T-helper 2 cell treated with Interferon-gamma antibody and Interleukin-4, amounts not matched to agents 5 μg/mL and 100 μg/mL, for 36 hours (primary cell): ENCODE measurements at places on chromosomes 5 and 9.
A peak's percentile ranks its signal among the peaks of the same experiment; 100 is the strongest.

GRCh38 chr5:73135429-73136054 is 15.2 kb downstream of the TMEM171 start:
- peaks cover 46% of the 10 kb centered on the region for H3K27me3 ChIP-seq
- H3K27ac ChIP-seq, result no peak overlapping the region
- no peak for DNase-seq
- no peak overlapping the region for H3K4me3 ChIP-seq

GRCh38 chr9:108212184-108212583 is 643.6 kb downstream of the ACTL7B start:
- no peak for DNase-seq
- H3K4me3 ChIP-seq, result no peak overlapping the region
- no peaks in the 10 kb centered on the region for H3K4me1 ChIP-seq
- H3K27me3 ChIP-seq, result no peaks in the 10 kb centered on the region
- H3K36me3 ChIP-seq, result no peaks in the 10 kb centered on the region

DNA sequence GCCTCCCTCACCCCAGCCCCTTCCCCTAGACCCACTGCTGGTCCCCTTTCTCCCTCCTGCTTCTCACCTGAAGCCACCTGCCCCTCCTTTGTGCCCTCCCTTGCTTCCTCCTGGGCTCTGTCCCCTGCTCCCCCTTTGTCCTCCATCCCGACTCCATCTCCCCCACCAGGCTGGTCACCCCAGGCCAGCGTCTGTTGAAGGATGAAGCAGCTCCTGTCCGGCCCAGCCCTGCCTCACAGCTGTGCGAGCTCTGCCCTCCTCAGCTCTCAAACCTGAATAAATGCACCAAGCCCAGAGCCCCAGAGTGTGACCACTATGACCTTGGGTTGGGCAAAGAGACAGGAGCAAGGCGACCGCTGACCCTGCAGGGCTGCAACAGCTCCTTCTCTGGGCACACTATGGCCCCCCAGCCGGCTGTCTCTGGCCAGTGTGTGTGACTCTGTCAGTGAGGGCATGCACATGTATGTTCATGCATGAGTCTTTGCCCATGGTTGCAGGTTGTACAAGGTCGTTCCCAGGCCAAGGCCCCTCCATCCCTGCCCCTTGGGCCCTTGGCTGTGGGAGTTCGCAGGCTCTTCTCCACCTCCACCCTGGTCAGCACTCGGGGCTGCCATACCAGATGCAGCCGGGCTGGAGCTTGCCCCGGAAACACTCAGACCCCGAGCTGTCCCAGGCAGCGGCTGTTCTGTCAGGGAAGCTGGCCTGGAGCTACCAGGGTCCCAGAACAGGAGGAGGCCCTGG is 3.3 kb downstream of the LCN12 start:
- peaks cover 2% of the 10 kb centered on the region for H3K4me1 ChIP-seq
- H3K36me3 ChIP-seq, result no peaks in the 10 kb centered on the region
- H3K27me3 ChIP-seq, result no peaks in the 10 kb centered on the region
- DNase-seq, result no peak
- no peak overlapping the region for H3K4me3 ChIP-seq

DNA sequence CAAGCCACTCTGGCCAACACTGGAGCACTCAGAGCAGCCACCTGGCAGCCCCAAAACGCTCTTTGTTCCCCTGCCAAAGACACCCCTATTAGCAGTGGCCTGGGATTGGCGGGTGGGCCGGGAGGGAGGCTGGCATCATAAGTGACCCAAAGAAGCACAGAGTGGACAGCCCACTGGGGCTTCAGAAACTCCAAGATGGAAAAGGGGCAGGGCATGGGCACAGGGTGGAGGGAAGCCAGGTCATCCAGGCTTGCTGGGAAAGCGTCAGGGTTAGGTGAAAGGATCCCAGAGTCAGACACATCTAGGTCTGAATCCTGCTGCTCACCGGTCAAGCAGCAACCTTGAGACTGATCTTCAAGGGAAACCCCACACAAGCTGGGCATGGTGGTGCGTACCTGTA is 14.8 kb downstream of the EEIG1 start:
- H3K36me3 ChIP-seq, result peaks cover 79% of the 10 kb centered on the region
- H3K4me3 ChIP-seq, result peak overlapping the region; percentile 70
- no peaks in the 10 kb centered on the region for H3K27me3 ChIP-seq

GRCh38 chr9:131677444-131678180 is 62.3 kb downstream of the RAPGEF1 start:
- H3K36me3 ChIP-seq, result peaks cover 20% of the 10 kb centered on the region
- H3K4me3 ChIP-seq, result peak overlapping the region; percentile 71
- peaks cover 73% of the 10 kb centered on the region for H3K4me1 ChIP-seq
- H3K27ac ChIP-seq, result peak overlapping the region; percentile 98
- DNase-seq, result no peak

- no peak overlapping the region for H3K27ac ChIP-seq
- peaks cover 5% of the 10 kb centered on the region for H3K27me3 ChIP-seq
- no peak for DNase-seq
Observed at GRCh38 chr5:171205375-171205774, 103.7 kb upstream of the TLX3 start.

GRCh38 chr5:178454821-178455479 is 135.2 kb downstream of the COL23A1 start:
- H3K36me3 ChIP-seq, result no peaks in the 10 kb centered on the region
- no peak overlapping the region for H3K27ac ChIP-seq
- H3K27me3 ChIP-seq, result no peaks in the 10 kb centered on the region
- H3K4me3 ChIP-seq, result no peak overlapping the region

DNA sequence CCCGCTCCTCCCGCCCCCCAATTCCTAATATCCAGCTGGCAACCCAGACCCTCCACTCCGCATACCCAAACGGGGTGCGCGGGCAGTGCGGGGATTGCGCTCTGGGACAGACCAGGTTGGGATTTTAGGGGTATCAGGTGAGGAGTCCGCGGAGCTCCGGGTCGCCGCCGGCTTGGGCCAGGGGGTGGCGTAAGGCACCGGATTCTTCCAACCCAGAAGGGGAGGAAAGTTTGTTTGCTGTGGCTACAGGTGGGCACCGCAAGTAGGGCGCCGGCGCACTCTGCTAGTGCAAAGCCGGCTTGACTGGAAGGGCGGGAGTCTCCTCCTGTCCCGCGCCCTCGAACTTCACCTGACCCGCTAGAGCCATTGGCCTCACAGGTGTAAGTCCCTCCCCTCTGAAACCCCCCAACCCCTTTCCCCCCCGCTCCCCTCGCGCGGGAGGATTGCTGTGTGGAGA is 709 bp downstream of the IQGAP2 start:
- peaks cover 17% of the 10 kb centered on the region for H3K36me3 ChIP-seq
- DNase-seq, result peak; percentile 53
- peak overlapping the region; percentile 91 for H3K4me3 ChIP-seq
- H3K27ac ChIP-seq, result peak overlapping the region; percentile 96
- H3K4me1 ChIP-seq, result peaks cover 52% of the 10 kb centered on the region

GRCh38 chr9:87115785-87116184 is 168.5 kb upstream of the GAS1 start:
- H3K4me1 ChIP-seq, result no peaks in the 10 kb centered on the region
- DNase-seq, result no peak
- no peak overlapping the region for H3K4me3 ChIP-seq

- H3K36me3 ChIP-seq, result no peaks in the 10 kb centered on the region
- no peak overlapping the region for H3K27ac ChIP-seq
- no peak overlapping the region for H3K4me3 ChIP-seq
- DNase-seq, result no peak
- H3K27me3 ChIP-seq, result no peaks in the 10 kb centered on the region
Observed at GRCh38 chr9:88052321-88052965, 78.1 kb upstream of the CDK20 start.

DNA sequence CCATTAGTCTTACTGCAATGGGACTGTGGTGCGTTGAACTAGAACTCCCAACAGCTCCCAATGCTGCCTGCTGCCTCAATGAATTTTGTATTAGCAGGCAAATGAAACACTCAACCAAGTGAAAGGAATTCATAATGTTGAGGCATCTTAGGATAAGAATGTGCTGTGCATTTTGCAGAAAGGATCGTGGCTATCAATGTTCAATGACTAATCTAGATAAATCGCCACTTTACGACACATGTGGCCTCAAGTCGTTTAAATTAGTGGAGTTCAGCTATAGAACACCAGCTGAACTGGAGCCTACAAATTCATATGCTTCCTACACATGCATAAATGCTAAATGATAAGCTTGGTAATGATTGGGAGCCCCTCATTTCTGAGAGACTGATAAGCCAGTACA is 318.4 kb downstream of the PSAT1 start:
- no peak for DNase-seq
- H3K4me1 ChIP-seq, result no peaks in the 10 kb centered on the region
- no peak overlapping the region for H3K27ac ChIP-seq
- no peak overlapping the region for H3K4me3 ChIP-seq
- no peaks in the 10 kb centered on the region for H3K36me3 ChIP-seq
- H3K27me3 ChIP-seq, result no peaks in the 10 kb centered on the region

DNA sequence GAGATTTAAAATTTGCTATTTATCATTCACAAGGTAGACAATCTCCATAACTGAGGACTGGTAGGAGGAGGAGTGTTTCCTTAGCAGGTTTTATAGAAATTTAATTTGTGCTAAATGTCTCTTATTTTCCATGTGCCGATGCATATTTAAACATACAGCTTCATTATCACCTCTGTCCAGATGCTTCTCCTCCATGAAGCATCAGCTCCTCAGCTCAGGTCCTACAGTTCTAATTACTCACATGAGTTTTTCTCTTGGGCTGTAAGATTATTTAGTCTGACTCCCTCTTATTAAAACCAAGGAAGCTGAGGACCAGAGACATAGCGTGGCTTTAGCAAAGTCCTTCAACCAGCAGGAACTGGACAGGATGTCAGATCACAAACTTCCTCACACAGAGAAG is 300.2 kb upstream of the PANK3 start:
- no peak for DNase-seq
- no peaks in the 10 kb centered on the region for H3K4me1 ChIP-seq
- H3K27me3 ChIP-seq, result peaks cover 9% of the 10 kb centered on the region

GRCh38 chr5:68220260-68220659 is 4.7 kb downstream of the PIK3R1 start:
- no peak for DNase-seq
- H3K27me3 ChIP-seq, result no peaks in the 10 kb centered on the region
- peaks cover 52% of the 10 kb centered on the region for H3K4me1 ChIP-seq

DNA sequence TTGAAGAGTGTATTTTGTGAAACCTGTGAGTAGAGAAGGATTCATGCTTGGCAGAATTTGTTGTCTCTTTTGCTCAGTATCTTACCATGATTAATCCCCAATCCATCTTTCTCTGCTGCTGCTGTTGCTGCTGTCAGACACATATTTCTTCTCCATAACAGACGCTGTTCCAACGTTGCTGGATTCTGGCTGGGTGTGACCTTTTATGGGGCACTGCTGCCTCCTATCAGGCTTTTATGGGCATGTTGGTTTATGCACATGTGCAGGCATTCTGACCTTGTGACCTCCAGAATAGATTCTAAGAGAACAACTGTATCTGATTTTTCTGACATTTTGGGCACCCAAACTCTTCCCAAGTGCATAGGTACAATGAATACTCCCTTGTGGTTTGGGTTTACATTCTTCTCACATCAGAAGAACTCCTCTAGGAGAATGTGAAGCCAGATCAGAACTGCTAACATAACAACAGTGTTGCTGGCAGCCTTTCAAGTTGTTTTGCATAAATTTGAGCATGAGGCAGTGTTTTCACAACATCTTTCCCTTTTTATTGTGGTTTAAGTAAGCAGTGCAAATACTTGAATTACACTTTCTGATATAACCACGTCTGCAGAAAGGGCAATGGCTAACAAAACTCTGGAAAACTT is 9.2 kb upstream of the ISL1 start:
- H3K4me3 ChIP-seq, result no peak overlapping the region
- H3K27me3 ChIP-seq, result peaks cover 30% of the 10 kb centered on the region
- no peak for DNase-seq
- no peaks in the 10 kb centered on the region for H3K36me3 ChIP-seq
- H3K27ac ChIP-seq, result no peak overlapping the region

DNA sequence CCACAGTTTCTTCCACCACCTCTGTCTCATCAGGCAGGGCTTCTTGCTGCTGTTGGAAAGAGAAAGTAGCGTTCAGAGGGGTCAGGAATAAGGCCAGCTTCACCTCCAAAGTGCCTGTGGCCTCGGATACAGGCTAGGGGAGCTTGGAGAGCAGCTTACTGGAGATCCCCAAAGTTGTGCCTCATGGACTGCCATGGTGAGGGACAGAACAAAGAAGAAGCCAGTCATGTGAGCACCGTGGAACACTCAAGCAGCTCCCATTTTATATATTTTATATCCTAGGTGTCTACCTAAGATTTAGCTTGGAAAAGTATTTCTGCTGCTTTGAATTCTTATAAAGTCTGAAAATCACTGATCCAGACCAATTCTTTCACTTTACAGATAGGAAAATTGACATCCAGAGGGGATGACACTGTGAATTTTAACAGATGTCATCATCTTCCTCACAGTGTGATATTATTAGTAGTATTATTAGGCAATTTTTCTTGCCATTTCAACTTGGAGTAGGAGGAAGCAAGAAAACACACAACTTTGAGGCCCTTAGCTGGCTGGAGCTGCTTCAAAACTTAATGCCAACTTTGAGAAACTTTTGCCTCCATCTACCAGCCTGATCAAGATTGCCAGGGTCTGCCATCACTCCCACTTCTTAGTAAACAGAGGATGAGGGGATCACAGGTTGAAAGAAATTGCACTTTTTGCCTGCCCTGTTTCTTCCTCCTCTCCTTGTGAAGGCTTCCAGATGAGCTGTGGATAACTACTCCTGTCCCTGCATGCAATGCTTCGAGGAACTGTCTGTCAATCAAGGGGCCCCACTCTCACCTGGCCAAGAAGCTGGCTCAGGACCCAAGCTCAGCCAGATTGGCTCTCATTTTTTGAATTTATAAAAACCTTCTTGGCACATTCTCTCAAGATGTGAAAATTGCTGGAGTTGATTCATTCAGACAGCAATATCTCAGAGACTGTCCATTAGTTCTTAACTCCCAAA is 11.8 kb downstream of the SPARC start:
- H3K4me3 ChIP-seq, result no peak overlapping the region
- H3K27ac ChIP-seq, result no peak overlapping the region
- no peaks in the 10 kb centered on the region for H3K36me3 ChIP-seq
- DNase-seq, result no peak
- H3K4me1 ChIP-seq, result no peaks in the 10 kb centered on the region

DNA sequence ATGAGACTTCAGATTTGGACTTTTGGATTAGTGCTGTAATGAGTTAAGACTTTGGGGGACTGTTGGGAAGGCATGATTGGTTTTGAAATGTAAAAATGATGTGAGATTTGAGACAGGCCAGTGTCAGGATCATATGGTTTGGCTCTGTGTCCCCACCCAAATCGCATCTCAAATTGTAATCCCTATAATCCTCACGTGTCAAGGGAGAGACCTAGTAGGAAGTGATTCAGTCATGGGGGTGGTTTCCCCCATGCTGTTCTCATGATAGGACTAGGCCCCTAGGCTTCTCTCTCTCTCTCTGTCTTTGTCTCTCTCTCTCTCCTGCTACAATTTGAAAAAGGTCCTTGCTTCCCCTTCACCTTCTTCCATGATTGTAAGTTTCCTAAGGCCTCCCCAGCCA is 473.3 kb upstream of the CD180 start:
- H3K4me1 ChIP-seq, result no peaks in the 10 kb centered on the region
- H3K27ac ChIP-seq, result no peak overlapping the region
- no peaks in the 10 kb centered on the region for H3K27me3 ChIP-seq
- DNase-seq, result no peak

- H3K27me3 ChIP-seq, result peaks cover 8% of the 10 kb centered on the region
- no peaks in the 10 kb centered on the region for H3K4me1 ChIP-seq
- H3K36me3 ChIP-seq, result no peaks in the 10 kb centered on the region
- H3K27ac ChIP-seq, result no peak overlapping the region
- DNase-seq, result no peak
Observed at GRCh38 chr5:14286574-14287421, 143.7 kb downstream of the TRIO start.

GRCh38 chr5:145293716-145294115 is 541.4 kb downstream of the PRELID2 start:
- no peak overlapping the region for H3K4me3 ChIP-seq
- no peaks in the 10 kb centered on the region for H3K4me1 ChIP-seq
- DNase-seq, result no peak
